ENCODE measurements at places on chromosomes 4 and X. TPM values are rescaled to one million over a fixed set of nuclear protein-coding genes. Genes with fewer than 3 reads are reported as not detected.

The RIPPLY1 gene
- total RNA-seq = not detected

The HTN1 gene
- not detected for total RNA-seq

The CXorf65 gene
- total RNA-seq = not detected

The ARMCX5 gene
- 14.1 TPM for total RNA-seq

The CLDN34 gene
- not detected for total RNA-seq

The NLRP2B gene
- not detected for total RNA-seq

The ADH1B gene
- not detected for total RNA-seq

The MAGEB2 gene
- 0.12 TPM for total RNA-seq

The GAB3 gene
- total RNA-seq = 15.6 TPM

The UCP1 gene
- not detected for total RNA-seq

The BEND2 gene
- total RNA-seq = not detected

The PAK3 gene
- total RNA-seq = 0.59 TPM

The IL15 gene
- 8.1 TPM for total RNA-seq

The FGF2 gene
- total RNA-seq = 20.7 TPM

The P2RY4 gene
- 0.15 TPM for total RNA-seq

GRCh38 chr4:141763374-141763773 is 127.0 kb downstream of the IL15 start:
- no peak for DNase-seq

DNA sequence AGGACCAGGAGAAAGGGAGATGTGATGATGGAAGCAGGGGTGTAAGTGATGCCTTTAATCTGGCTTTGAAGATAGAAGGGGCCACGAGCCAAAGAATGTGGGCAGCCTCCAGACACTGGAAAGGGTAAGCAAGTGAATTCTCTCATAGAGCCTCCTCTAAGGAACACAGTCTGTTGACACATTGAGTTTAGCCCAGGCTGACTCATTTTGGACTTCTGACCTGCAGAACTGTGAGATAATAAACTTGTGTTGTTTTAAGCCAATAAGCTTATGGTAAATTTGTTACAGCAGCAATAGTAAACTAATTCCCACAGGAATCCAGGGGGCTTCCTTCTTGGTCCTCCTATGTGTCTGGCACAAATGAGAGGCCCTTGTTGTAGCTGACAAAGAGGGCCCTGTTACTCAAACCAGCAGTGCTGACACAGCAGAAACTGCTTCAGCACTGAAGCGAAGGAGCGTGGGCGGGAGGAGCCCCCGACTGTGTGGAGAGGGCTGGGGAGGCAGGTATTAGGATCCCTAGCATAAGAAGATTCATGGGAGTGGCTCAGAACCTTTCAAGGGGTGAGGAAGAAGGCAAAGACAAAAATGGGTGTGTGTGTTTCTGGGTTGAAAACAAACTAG is 268.7 kb downstream of the NR3C2 start:
- no peak for DNase-seq

DNA sequence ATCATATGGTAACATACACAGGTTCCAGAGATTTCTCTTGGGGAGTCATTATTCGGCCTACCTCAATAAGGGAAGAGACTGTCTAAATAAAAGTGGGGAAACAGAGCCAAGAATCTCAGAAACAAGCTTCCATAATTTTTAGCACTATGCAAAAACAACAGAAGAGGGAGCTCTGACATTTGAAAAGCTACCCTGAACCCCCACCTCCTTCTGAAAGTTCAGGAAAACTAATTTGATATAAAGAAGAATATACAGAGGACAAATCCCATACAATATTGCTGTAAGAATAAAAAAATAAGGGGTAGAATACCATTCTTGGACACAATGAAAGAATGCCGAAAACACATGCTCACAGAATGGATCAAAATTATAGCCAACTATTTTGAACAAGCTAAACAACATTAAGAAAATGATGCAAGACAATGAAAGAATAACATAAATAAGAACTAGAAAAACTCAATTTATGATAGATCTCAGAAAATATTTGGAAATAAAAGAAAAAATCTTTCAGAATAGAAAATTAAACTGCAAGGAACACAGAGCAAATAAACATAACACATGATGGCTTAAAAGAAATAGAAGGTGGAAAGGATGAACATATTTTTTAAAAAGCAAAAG is 14.4 kb upstream of the ZNF41 start:
- peak; percentile 20 for DNase-seq

DNA sequence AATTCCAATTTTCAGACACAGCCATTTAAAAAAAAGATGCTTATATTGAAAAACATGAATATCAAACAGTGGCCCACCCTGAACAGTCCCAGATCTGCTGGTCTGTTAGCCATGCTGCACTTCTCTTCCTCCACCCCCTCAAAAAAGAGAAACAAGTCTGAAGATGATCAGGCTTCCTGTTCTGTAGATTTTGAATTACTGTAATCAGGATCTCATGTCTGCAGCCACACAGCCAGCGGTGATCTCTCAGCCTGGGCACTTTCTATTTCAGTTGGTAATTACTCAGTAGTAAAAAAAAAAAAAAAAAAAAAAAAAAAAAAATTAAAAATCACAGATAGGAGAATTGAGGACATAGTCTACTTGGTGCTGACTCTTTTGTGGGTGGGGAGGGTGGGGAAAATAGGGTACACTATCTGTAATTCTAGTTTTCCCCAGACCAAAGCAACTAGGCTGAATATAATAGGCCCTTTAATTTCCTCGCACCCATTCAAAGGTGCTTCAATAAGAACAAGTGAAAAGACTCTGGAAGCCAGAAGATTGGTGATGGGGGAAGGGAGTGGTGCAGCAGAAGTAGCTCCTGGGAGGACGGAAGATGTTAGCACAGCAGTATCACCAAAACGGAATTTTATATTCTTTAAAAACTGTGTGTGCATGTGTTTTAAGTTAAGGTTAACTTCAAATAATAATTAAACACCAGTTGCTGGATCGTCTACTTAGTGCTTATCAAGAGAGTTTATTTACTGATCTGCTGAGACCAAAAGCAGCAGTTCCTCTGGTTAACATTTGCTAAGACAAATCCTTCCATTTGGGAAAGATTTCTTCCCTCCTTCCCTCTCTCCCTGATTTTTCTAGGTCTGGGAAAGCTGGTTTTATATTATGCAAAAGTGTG is 47.0 kb downstream of the SPRY1 start:
- no peak for DNase-seq

DNA sequence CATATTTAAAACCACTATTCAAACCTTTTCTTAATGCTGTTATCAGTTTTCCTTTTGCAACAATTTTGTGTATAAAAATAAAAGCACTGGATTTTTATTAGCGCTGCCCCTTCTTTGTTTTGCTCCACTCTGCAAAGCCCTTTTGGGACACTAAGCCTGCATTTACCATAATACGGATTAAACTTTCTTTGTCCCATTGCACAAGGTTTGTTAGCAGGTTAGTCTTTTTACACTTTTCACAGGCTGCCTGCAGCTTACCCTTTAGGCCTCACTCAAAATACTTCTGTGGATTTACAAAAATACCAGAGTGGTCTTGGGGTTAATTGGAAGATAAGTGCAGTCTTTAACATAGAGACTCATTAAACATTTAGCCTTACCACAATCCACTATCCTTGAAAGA is 35.7 kb upstream of the MAB21L2 start:
- DNase-seq = no peak

DNA sequence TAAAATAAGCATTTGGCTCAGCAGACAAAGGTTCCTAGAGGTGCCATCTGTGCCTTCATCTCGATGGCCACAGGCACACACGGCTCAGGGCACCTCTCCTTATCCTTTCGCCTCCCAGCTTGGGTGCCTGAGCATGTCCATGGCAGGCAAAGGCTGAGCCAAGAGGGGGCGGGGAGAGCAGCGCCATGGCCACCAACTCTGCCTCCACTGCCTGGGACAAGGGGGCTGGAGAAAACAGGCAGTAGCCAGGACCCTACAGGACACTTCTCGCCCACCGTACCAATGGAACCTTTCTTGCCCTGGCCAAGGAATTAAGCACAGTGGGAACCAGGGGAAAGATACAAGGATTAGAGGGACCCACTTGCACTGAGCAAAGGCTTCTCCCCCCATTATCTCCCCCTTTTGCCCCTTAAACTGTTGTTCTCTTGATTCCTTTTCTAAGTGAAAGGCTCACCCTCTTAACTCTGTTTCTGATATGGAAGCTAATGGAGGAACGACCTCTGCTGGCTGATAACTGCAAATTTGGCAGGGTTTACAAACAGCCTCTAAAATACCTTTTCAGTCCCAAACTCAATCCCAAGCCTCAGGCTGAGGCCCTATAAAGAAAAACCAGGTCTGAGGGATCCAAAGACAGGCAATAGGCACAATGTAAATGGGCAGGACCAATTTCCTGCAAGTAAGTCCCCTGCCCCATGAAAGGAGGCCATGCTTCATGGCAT is 335.2 kb downstream of the ADAM29 start:
- peak; percentile 9 for DNase-seq

DNA sequence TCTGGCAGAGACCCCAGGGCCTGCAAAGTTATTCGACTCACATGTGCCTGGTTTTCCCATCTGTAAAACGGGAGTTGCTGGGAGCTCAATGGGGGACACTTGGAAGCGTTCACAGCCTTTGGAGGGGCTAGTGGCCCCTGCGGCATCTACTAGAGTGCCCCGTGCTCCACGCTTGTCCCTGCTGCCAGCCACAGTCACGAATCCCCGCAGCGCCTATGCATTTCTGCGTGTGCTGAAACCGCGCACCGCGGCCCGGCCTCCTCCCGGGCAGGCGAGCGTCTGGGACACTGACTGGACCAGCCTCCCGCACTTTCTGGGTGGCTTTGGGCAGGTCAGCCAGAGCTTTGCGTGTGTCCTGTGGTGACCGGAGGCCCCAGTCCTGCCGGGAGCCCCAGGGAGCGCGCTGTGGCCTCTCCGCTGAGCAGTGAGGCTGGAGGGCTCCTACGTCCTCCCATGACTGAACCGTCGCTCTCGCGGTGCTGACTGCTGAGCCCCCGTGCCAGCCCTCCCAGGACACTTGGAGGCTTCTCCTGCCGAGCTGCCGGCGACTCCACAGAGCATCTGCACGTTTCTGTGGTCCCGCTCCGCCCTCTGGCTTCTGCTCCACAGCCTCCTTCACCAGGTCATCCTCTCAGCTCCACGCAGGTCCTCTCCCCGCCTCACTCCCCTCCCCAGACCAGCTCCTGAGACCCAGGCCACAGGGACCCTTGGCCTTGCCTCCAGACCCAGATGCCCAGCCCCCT is 36.3 kb downstream of the PIGG start:
- no peak for DNase-seq

GRCh38 chr4:78561677-78562076 is 10.1 kb downstream of the ANXA3 start:
- DNase-seq = no peak

- no peak for DNase-seq
Observed at GRCh38 chr4:112315446-112315845, 18.3 kb downstream of the ALPK1 start.

GRCh38 chrX:79364306-79364705 is 2.8 kb downstream of the ITM2A start:
- no peak for DNase-seq

GRCh38 chrX:112799425-112799824 is 41.2 kb downstream of the AMOT start:
- DNase-seq = no peak

GRCh38 chrX:131728295-131729145 is 184.6 kb downstream of the OR13H1 start:
- peak; percentile 22 for DNase-seq

- peak; percentile 15 for DNase-seq
Observed at GRCh38 chr4:118927974-118928373, 39.3 kb downstream of the SYNPO2 start.

DNA sequence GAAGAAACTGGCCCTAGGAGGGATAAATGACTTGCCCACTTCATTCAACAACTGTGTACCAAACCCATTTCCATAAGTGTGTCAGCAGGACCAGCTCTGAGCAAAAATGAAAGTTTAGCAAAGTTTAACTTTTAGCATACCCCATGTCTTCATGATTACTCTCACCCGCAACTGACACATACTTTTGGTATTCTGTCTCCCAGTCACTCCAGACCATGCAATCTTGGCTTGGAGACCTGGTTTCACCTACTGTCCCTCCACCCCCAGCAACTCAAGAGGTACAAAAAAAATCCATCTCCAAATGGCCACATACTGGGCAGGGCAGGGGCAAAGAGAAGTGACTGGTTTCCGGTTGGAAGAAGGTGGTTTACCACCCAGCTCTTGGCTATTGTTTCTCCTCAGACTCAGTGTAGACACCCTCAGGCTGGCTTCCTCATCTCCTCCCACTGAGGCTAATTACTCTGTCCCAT is 79.8 kb downstream of the RLIM start:
- peak; percentile 98 for DNase-seq

- DNase-seq = no peak
Observed at GRCh38 chr4:177239878-177240277, 69.8 kb upstream of the NEIL3 start.

DNA sequence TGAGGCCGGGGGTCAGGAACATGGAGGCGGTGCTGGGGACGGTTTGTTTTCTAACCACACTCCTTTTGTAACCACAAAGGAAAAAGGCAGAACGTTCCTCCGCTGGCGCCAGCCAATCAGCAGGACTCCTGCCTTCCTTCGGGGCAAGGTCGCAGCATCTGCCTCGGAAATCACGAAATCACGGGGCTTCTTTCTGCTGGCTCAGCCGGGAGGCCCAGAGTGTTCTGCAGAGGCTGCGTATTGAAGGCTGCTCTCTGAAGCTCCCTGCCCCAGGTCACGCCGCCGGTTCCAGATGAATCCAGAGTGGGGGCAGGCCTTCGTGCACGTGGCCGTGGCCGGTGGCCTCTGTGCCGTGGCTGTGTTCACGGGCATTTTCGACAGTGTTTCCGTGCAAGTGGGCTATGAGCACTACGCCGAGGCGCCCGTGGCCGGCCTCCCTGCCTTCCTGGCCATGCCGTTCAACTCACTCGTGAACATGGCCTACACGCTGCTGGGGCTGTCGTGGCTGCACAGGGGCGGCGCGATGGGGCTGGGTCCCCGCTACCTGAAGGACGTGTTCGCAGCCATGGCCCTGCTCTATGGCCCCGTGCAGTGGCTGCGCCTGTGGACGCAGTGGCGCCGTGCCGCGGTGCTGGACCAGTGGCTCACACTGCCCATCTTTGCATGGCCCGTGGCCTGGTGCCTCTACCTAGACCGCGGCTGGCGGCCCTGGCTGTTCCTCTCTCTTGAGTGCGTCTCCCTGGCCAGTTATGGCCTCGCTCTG is 9.4 kb downstream of the TMEM187 start:
- DNase-seq = no peak

DNA sequence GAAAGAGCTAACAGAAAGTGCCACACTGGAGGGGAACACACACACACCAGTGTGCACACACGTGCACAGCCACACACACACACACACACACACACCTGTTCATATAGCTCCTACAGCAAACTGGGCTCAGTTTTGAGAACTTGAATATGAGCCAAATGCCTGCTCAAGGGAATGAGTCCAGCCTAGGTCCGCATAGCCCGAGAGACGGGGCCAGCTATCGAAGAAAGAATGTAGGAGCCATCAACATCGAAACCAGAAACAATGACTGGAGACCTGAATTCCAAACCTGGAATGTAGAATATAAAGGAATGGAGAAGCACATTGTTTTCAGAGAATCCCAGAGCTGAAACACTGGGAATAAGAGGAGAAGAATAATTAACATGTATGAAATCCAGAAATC is 37.6 kb upstream of the ERVMER34-1 start:
- DNase-seq = no peak

GRCh38 chr4:99389606-99390005 is 37.1 kb upstream of the ADH1C start:
- DNase-seq = no peak
